ENCODE measurements at places on chromosomes 3 and 15.

- no peak for DNase-seq
These were observed 7.8 kb downstream of the THBS1 start for GRCh38 chr15:39588531-39589192.

GRCh38 chr3:159624616-159625015 lies 364.0 kb upstream of the IL12A start:
- DNase-seq, result no peak

DNA sequence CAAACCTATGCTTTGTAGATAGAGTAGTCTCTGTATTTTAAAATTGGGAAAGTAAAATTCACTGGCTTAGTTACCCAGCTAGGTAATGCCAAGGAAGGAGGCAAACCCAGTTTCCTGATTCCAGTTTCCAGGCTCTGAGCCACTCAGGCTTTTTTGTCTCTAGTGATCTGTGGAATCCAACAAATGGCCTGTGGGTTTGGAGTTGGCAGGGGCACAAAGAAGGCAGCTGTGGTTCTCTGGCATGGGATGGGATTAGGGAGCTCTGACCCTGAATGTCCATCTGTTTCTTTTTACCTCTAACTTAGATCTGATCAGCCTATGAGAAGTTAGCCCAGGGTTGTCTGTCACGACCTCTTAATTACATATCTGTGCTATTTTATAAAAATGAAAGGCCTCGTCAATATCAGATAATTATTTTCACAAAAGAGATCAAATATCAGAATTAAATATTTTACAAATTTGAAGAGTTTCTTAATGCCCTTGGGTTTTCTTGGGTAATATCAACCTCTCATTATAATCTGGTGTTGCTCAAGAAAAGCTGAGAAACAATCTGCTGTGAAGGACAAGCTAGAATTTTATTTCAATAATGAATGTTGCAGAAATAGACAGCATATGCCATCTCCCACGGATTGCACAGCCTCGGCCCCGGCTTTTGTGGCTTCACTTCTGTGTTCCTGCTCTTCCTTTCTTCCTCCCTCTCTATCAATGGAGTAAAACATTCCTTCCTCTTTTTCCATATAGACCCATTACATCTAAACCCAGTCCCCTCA lies 63.7 kb upstream of the DAZL start:
- DNase-seq, result no peak

- DNase-seq, result no peak
These were observed 57.9 kb downstream of the ADCY5 start for GRCh38 chr3:123390865-123391600.

DNA sequence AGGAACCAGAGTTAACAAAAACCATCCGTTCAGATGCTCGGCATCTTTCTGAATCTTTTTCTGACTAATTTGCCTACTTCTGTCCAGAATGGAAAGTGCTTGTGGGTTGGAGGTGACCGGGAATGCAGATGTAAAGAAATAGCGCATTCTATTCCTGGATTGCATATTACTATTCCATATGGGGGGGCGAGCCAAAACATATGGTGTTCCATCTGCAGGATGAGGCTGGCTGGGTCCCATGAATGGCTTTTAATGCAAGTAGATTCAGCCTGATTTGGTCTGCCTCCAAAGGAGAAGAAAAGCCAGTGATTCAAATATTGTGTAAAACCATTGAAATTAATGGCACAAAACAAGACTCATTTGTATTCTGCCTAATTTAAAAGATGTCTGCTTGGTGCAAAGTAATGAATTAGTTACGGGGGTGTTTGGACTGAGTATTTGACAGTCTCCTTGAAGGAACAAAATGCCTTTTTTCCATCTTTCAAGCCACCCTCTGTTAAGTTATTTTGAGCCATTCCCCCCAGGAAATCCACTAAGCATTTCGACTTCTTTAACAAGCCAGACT lies 99.0 kb downstream of the ST8SIA2 start:
- no peak for DNase-seq

GRCh38 chr15:38533416-38533915 lies 31.1 kb downstream of the RASGRP1 start:
- DNase-seq, result no peak

All from NCI-H187 treated with DMSO at 0.1 percent for 48 hours (cell line).